ENCODE measurements at places on chromosomes 5 and 9.

GRCh38 chr5:109469896-109470662 is 60.3 kb upstream of the PJA2 start:
- no peak for DNase-seq

DNA sequence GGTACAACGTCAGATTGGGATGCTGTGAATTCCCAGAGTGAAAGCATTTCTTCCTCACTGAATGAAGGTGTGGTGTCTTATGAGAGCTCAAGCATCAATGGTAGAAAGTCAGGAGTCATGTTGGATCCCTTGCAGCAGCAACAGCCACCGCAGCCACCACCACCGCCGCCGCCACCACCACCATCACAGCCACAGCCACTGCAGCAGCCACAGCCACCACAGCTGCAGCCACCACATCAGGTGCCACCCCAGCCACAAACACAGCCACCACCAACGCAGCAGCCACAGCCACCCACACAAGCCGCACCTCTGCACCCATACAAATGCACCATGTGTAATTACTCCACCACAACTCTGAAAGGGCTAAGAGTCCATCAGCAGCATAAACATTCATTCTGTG is 62.4 kb downstream of the ZNF462 start:
- DNase-seq, result no peak

- no peak for DNase-seq
Observed at GRCh38 chr5:77156379-77156778, 54.1 kb upstream of the PDE8B start.

DNA sequence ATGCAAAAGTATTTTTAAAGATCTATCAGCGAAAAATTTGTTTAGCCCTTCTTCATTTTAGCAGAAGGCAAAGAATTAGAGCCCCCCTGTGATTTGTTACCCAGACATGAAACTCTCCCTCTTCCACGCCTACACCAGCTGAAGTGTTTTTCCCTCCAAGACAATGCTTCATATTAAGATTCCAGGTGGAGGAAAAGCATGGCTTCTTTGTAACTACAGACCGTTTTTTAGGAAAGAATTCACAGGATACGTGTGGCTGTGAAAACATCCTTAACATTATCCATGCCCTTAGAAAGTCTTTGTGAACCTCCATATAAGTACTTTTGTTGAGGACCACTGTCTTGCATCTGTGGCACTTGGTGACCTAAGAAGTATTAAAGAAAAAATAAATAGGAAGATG is 121.8 kb upstream of the MTAP start:
- no peak for DNase-seq

GRCh38 chr9:8860086-8860485 is 1060.5 kb upstream of the DMAC1 start:
- no peak for DNase-seq

DNA sequence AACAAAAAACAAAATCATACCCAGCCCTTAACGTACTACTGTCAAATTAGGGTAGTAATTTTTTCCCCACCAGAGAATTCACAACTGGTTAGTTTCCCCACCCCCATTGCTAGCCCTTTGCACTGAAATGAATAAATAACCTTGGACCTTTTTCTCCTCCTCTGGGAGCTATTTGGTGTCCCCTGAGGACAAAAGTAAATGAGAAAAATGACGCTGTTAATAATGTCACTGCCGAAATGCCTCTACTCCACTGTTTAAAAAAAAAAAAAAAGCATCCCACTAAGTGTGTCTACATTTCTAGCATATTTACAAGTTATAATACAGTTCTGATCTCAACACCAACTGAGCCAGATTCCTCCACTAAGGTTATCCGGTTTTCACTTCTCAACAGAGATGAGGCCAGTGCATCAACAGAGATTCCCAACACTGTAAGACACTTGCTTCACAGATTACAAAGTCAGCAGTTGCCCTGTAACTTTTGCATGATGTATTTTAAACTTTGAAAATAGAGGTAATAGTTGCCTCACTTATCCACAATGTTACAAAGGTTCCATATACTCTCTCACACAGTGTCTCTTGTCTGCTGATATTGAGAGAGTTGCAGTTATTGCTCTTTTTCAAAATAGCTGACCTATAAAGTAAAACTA is 5.1 kb upstream of the NFIB start:
- no peak for DNase-seq

Data from NCI-H2081 treated with DMSO at 0.1 percent for 48 hours (cell line).